ENCODE measurements at places on chromosomes 12 and 14.

- DNase-seq, result no peak
Observed at GRCh38 chr14:56659378-56659777, 79.8 kb downstream of the TMEM260 start.

- no peak for DNase-seq
Observed at GRCh38 chr12:84973026-84973425, 60.4 kb upstream of the SLC6A15 start.

DNA sequence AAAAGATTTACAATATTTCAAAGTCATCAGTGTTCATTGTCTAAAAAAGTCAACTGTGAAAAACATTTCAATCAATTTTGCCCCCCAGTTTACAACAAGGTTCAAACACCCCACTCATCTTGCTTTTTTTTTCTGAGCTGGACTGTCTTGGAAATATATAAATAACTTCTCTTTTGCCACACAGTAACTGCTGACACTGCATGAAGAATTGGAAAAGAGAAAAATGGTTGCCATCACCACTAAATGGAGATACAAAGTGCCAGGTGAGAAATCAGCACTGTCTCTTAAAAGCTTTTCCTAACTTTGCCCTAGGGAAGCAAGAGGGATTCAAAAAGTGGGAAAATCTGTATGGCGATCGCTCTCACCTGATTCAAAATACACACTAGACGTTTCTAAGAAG, 101.4 kb downstream of the TRAFD1 start:
- no peak for DNase-seq

DNA sequence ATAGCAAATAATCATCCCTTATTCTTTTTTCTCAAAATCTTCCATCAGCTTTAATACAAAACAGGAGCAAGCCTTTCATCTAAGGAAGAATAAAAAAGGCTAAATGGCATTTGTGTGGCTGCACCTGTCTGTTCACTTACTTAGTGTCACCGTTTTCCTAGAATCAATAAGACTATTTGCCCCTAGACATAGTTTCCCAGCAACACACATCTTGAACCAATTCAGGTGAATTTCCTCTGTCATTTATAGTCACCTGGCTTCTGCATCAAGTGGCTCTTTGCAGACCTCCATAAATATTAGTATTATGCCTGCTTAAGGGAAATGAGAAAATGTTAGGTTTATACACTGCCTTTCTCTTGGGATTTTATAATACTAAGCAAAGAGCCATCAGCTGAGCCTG, 17.4 kb upstream of the GCH1 start:
- DNase-seq, result no peak

Measured in activated naive CD4-positive, alpha-beta T cell treated with anti-CD3 and anti-CD28 coated beads for 36 hours (primary cell).